ENCODE measurements at places on chromosomes 11 and 22. TPM values are rescaled to one million over a fixed set of nuclear protein-coding genes. Genes with fewer than 3 reads are reported as not detected.

- no peak overlapping the region for H3K4me3 ChIP-seq
- H3K27me3 ChIP-seq, result no peaks in the 10 kb centered on the region
- H3K36me3 ChIP-seq, result no peaks in the 10 kb centered on the region
- no peak overlapping the region for H3K27ac ChIP-seq
Observed at GRCh38 chr11:76919887-76920746, 59.4 kb downstream of the ACER3 start.

- peak; percentile 35 for DNase-seq
- H3K27me3 ChIP-seq, result no peaks in the 10 kb centered on the region
- no peak overlapping the region for H3K27ac ChIP-seq
- H3K4me1 ChIP-seq, result no peaks in the 10 kb centered on the region
- H3K4me3 ChIP-seq, result no peak overlapping the region
Observed at GRCh38 chr11:40722179-40722795, 737.2 kb downstream of the LRRC4C start.

GRCh38 chr11:1759151-1759850 is 4.4 kb downstream of the CTSD start:
- peaks cover 80% of the 10 kb centered on the region for H3K4me1 ChIP-seq
- DNase-seq, result no peak
- H3K27ac ChIP-seq, result peak overlapping the region; percentile 94

- H3K4me1 ChIP-seq, result no peaks in the 10 kb centered on the region
- no peaks in the 10 kb centered on the region for H3K36me3 ChIP-seq
- DNase-seq, result no peak
- H3K27me3 ChIP-seq, result no peaks in the 10 kb centered on the region
- no peak overlapping the region for H3K4me3 ChIP-seq
- H3K27ac ChIP-seq, result no peak overlapping the region
Observed at GRCh38 chr11:112864672-112865071, 96.5 kb upstream of the NCAM1 start.

DNA sequence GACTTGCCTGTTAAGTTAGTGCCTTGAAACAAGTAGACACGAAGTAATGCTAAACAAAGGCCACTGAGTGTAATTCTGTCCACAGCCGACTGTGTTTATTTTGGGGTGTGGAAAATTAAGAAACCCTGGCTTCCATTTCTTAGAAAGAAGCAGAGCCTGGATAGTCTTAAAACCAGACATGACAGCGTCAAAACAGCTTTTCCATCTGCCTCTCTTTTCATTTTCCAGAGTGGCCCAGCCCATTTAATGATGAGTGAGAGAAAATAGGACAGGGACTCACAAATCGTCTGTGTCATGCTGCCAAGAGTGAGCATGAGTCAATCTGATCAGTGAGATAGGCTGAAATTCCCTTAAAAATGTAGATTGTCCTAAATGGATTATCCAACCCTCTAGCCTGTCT is 485.9 kb downstream of the JRKL start:
- H3K4me3 ChIP-seq, result no peak overlapping the region
- H3K36me3 ChIP-seq, result no peaks in the 10 kb centered on the region
- DNase-seq, result no peak
- no peaks in the 10 kb centered on the region for H3K4me1 ChIP-seq
- H3K27ac ChIP-seq, result no peak overlapping the region

Gene BRSK2
- total RNA-seq, result 32.2 TPM

Gene DDTL
- not detected for total RNA-seq

DNA sequence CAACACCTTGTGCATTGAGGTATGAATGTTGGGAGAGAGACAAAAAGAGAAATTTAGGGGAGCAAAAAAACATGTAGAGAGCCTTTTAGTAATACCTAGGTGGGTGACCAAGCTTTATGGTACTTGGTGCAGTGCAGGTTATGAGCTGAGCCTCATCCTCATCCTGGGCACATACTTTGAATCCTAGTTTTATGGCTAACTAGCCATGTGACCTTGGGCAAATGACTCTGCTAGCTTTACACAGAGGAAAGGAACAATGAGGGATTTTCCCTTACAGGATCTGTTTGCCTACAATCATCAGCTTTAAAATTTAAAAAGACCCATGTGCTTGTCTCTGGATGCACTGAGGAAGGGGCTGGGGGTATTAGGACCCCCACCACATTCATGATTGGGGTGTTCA is 187.8 kb upstream of the ISX start:
- H3K27me3 ChIP-seq, result no peaks in the 10 kb centered on the region
- H3K4me1 ChIP-seq, result no peaks in the 10 kb centered on the region
- no peak overlapping the region for H3K27ac ChIP-seq
- no peak overlapping the region for H3K4me3 ChIP-seq

GRCh38 chr22:37776639-37777005 is 31.1 kb upstream of the GCAT start:
- H3K27ac ChIP-seq, result no peak overlapping the region
- no peak overlapping the region for H3K4me3 ChIP-seq
- no peak for DNase-seq

GRCh38 chr11:87347854-87348253 is 310.1 kb downstream of the TMEM135 start:
- no peaks in the 10 kb centered on the region for H3K36me3 ChIP-seq
- H3K4me3 ChIP-seq, result no peak overlapping the region

- H3K27ac ChIP-seq, result no peak overlapping the region
- H3K4me1 ChIP-seq, result no peaks in the 10 kb centered on the region
- no peak overlapping the region for H3K4me3 ChIP-seq
- no peak for DNase-seq
- no peaks in the 10 kb centered on the region for H3K36me3 ChIP-seq
Observed at GRCh38 chr11:69996451-69996850, 81.7 kb upstream of the ANO1 start.

DNA sequence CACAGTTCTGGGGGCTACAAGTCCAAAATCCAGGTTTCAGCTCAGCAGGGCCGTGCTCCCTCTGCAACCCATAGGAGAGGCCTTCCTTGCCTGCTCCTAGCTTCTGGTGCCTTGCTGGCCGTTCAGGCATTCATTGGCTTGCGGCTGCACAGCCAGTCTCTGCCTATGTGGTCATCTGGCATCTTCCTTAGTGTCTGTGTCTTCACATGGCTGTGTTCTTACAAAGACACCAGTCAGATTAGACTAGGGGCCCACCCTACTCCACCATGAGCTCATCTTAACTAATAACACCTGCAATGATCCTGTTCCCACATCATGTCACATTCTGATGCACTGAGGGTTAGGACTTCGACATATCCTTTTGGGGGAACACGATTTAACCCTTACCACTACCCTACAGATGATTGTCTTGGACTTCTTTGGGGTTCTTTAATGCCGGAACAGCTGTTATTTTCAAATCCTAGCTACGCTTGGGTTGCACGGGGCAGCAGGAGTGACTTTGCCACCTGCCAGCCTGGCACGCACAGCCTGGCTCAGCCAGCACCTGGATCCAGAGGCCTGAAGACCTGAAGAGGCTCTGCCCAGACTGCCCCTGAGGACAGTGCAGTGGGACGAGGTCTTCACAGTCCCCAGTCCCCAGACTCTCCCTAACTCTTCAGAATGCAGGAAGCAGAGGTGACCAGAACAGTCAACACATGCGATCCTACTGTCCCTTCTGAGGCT is 7.7 kb upstream of the NEAT1 start:
- no peaks in the 10 kb centered on the region for H3K27me3 ChIP-seq
- no peak overlapping the region for H3K4me3 ChIP-seq
- H3K4me1 ChIP-seq, result peaks cover 52% of the 10 kb centered on the region
- DNase-seq, result no peak

DNA sequence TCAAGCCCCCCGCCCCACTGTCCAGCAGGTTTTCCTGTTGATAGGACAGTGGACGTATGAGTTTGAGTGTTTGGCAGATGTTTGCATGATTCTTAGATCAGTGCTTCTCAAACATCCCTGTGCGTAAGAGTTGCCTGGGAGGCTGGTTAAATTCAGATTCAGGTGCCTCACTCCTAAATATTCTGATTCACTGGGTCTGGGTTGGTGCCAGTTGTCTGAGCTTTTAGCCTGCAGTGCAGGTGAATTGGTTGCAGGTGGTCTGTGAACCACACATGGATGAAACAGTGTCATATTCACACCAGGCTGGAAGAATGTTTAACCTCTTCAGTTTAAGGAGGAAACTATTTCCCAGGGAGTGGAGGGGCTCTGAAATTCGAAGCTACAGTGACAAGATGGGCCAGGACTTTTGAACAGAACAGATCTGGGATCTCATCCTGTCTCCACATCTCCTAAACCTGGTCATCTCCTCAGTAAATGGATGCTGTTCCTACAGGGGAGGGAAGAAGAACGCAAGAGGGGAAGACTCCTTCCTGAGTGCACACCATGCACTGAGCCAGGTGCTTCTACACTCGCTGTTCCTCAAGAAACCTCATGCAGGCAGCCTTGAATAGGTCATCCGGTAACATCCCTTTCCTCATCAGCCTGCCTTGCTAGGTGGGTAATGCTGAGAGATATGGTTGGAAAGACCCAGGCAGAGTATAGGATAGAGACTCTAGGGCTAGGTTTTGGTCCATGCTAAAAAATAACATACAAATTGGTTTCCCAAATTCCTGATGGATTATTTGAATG is 47.8 kb downstream of the TEAD1 start:
- H3K4me3 ChIP-seq, result no peak overlapping the region
- DNase-seq, result no peak
- no peaks in the 10 kb centered on the region for H3K36me3 ChIP-seq
- peaks cover 69% of the 10 kb centered on the region for H3K4me1 ChIP-seq
- H3K27me3 ChIP-seq, result no peaks in the 10 kb centered on the region

Gene OR5AP2
- total RNA-seq, result not detected

DNA sequence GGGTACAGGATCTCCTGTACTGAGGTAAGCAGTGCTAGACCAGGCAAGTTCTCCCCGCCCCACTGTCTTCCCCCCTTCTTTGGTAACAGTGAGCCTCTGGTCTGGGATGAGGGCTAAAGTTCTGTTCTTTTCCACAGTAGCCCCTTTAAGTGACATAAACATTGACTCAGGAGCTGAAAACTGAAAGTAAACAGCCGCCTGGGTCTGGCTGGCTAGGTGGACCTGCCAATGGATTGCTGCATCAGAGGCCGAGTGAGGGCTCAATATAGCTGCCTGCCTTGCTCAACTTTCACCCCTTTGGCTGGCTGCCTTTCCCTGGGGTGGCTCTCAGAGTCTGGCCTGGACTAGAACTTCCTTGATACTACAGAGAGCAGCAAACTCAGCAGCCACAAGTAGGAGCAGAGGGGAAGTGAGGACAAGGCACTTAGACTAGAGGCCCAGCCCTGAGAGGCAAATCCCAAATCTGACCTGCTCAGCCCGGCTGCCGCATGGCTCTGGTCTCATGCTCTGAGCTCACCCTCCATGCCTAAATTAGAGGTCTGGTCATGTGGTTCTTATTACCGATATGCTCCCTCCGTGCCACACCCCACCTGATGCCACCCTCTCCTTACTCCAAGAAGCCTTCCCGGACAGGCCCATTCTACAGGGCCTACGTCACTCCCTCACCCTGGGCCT is 9.6 kb upstream of the UCP3 start:
- no peak for DNase-seq
- no peaks in the 10 kb centered on the region for H3K4me1 ChIP-seq
- H3K27ac ChIP-seq, result no peak overlapping the region
- H3K4me3 ChIP-seq, result no peak overlapping the region
